ENCODE measurements at places on chromosomes 12 and 14.

DNA sequence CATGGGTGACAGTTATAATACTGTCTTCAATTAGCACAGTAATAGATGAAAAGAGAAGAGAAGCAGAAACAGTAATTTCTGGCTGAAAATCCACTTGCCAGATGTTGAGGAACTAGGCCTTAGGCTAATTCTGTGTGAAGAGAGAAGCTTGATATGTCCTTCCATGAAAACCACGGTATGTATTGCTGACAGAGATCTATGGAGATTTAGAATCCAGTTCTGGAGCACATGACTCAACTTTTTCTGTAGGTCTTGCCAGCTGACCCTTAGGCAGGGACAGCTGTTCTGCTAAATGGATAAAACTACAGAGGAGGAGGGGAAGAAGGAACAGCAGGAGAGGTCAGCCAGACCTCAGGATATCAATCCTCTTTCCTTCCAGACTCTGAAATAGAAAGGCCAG lies 211.5 kb downstream of the PRKD1 start:
- no peak for DNase-seq
- H3K27me3 ChIP-seq: no peaks in the 10 kb centered on the region
- no peaks in the 10 kb centered on the region for H3K36me3 ChIP-seq
- H3K4me1 ChIP-seq: no peaks in the 10 kb centered on the region
- no peak overlapping the region for H3K27ac ChIP-seq

GRCh38 chr12:34406996-34407300 lies 384.7 kb downstream of the ALG10 start:
- H3K27ac ChIP-seq: no peak overlapping the region
- no peaks in the 10 kb centered on the region for H3K4me1 ChIP-seq
- no peak overlapping the region for H3K4me3 ChIP-seq
- no peaks in the 10 kb centered on the region for H3K36me3 ChIP-seq
- DNase-seq: no peak

DNA sequence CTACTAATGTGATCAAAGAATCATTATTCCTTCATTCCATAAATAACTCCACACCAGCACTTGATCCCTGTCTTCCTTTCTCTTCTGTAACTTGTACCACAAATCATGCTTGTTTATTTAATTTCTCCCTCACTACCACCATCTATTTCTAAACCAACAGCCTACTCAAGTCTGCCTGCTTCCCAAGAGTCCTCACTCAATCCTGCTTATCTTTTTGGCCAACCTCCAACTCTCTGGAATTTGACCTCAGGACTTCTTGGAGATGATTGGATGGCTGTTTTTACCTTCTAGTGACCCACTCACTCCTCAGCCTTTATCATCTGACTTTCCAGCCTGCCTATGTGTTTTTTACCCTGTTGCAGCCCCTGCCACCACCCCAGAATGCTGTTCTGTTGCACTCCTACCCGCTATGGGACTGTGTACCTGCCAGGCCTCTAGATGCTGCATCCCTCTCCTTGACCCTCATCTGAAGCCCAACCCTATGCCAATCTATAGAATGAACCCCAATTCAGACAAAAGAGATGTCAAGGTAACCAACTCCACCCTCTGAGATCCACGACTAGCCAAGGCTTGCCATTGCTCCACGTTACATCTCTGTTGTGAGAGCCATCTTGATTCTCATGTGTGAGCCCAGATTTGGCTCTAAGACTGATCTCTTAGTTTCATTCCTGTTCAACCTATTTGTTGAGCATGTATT lies 150.2 kb upstream of the PLEKHG7 start:
- H3K4me3 ChIP-seq: no peak overlapping the region
- H3K4me1 ChIP-seq: no peaks in the 10 kb centered on the region
- DNase-seq: no peak
- no peak overlapping the region for H3K27ac ChIP-seq
- no peaks in the 10 kb centered on the region for H3K36me3 ChIP-seq
- no peaks in the 10 kb centered on the region for H3K27me3 ChIP-seq

DNA sequence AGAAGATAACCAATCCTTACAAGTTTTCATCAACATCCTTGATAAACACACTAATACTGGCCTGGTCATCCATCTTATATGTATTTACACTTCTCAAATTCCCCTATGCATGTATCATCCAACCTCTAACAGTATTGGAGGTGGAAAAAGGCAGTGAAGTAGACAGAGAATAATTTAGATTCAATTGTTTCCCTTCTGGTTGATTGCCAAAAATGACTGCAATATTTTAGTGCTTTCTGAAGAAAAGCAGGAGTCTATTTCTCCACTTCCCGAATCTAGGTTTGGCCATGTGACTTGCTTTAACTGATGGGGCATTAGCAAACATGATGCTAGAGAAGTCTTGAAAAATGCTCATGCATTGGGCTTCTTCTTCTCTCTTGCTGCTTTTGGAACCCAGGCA lies 78.3 kb upstream of the METAP2 start:
- no peaks in the 10 kb centered on the region for H3K27me3 ChIP-seq
- no peak for DNase-seq
- no peak overlapping the region for H3K4me3 ChIP-seq
- H3K27ac ChIP-seq: no peak overlapping the region
- H3K36me3 ChIP-seq: no peaks in the 10 kb centered on the region

DNA sequence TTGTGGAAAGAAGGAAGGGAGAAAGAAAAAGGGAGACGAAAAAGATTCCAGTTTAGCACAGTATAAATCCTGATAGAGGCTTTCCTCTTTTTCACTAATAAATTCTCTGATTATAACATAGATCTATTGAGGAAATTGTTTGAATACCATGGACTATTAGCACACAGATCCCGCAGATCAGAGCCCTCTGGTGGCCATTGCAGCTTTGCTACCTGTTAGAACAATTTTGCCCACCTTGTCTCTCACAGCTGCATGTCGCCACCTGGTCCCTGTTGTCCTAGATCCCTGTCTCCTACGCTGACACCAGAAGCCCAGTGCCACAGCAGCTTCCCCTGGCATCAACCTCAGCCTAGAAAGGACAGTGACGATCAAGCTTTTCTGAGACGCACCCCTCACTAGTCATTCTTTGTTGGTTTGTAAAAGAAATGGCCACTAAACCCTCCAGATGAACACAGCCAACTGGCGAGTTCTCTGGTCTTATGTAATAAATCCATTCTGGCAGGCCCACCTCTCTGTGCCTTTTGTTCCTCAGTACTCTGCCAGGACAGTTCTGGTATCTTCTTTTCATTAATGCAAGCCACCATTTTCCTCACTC lies 9.9 kb downstream of the GPHB5 start:
- no peaks in the 10 kb centered on the region for H3K36me3 ChIP-seq
- H3K4me3 ChIP-seq: no peak overlapping the region
- H3K27me3 ChIP-seq: no peaks in the 10 kb centered on the region
- peak; percentile 12 for DNase-seq
- H3K4me1 ChIP-seq: no peaks in the 10 kb centered on the region
